ENCODE measurements at places on chromosomes 11 and 22.

- DNase-seq: peak; percentile 56
Observed at GRCh38 chr22:23225724-23226496, 45.6 kb downstream of the BCR start.

GRCh38 chr11:112057170-112057569 is 16.6 kb downstream of the PIH1D2 start:
- DNase-seq: no peak

DNA sequence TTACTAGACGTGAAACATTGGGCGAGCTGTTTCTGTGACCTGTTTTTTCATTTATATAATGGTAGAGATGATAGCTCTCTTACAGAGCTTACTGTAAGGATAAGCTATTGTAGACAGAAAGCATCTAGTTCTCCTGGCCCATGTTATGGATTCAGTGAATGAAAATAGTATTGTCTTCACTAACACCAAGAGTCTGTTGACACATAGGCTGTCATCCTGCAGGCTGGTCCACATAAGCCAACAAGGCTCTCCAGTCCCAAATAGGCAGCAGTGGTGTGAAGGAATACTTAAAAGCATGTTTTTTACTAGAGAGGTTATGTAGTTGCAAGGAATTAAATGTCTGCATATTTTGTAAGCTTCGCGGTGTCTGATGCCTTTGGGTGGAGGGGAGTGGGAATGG is 377.8 kb upstream of the CCDC90B start:
- DNase-seq: no peak

- peak; percentile 26 for DNase-seq
Observed at GRCh38 chr11:124075841-124076651, 34.9 kb upstream of the OR10G7 start.

GRCh38 chr22:48605856-48606481 is 1221.7 kb downstream of the BRD1 start:
- peak; percentile 21 for DNase-seq

GRCh38 chr11:32893343-32894148 is 935 bp downstream of the QSER1 start:
- peak; percentile 52 for DNase-seq

GRCh38 chr11:115557681-115558080 is 53.5 kb upstream of the CADM1 start:
- DNase-seq: no peak

DNA sequence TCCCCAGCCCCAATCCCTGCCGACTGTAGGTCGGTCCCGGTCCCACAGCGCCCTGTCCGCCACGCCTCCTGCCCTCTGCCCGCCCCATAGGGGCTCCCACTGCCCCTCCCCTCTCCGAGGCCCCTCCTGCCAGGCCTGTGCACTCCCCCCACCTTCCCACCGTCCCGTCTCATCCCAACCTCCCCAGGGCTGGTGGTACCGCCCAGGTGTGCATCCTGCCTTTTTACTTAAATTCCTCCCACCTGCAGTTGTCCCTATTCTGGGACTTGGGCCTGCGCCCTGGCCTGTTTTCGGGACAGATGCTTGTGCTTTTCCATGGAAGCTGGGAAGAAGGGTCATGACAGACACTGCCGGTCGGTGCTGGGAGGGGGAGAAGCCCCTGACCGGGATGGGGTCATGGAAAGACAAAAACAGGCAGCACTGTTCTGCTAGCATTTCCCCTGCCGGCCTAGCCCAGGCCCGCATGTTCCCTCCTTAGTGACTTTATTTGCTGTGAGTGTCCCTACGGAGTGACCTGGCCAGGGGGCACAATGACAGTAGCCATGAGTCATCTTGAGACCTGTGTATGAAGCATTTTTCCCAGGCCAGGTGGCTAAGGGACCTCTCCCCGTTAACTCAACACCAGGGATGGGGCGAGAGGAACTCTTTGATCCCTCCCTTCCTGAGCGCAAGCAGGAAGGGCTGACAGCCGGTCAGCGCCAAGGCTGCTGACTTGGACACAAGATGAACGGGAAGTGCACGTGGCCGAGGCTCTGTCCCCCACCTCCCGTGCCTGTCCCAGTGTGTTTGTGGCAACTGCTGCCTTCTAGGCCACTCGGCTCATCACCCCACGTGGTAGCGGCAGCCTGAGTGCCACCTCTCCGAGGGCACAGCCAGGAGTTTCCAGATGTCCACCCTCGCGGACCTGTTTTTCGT is 7.1 kb downstream of the TBX1 start:
- no peak for DNase-seq

- no peak for DNase-seq
Observed at GRCh38 chr11:78615724-78616123, 41.1 kb upstream of the NARS2 start.

Measured in fibroblast of skin of scalp (primary cell).